Stimulated activated CD8-positive, alpha-beta memory T cell treated with anti-CD3 and anti-CD28 coated beads, Interleukin-4, amount 100 ng/mL, for 24 hours (primary cell): ENCODE measurements at places on chromosomes 4 and X.

DNA sequence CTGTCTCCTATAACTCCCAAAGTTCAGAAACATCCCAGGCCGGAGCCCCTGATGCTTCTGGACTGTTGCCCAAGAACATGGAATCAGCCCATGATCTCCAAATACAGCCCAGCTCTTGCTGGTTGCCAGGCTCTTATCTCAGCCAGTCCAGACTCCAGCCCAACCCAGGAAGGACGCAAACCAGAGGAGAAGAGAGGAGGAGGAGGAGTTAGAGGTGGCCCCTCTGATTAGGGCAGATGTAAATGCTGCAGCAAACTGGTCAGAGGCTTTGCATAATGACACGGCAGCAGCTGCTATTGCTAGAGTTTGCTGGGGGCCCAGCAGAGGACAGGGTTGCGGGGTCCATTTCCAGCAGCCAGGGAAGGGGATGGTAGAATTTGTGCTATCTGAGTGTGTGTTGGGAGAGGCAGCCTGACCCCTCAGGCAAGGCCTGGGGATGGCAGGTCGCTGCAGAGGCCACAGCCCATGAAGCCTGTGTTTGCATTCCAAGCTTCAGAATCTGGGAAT, 4.2 kb upstream of the OTUD5 start:
- DNase-seq: no peak

GRCh38 chr4:71333368-71333767, 5.5 kb upstream of the SLC4A4 start:
- no peak for DNase-seq

- no peak for DNase-seq
These were observed 76.2 kb downstream of the STARD8 start for GRCh38 chrX:68723491-68724155.

- DNase-seq: peak; percentile 0
These were observed 97.7 kb upstream of the PTPN13 start for GRCh38 chr4:86496094-86497080.

- no peak for DNase-seq
These were observed 10.0 kb upstream of the OPHN1 start for GRCh38 chrX:68443155-68443868.

GRCh38 chr4:138576684-138577083, 334.5 kb upstream of the SLC7A11 start:
- no peak for DNase-seq

- DNase-seq: peak; percentile 42
These were observed 45.5 kb downstream of the VGLL1 start for GRCh38 chrX:136577552-136577951.

- DNase-seq: no peak
These were observed 65.2 kb downstream of the TRIM2 start for GRCh38 chr4:153269218-153269990.

DNA sequence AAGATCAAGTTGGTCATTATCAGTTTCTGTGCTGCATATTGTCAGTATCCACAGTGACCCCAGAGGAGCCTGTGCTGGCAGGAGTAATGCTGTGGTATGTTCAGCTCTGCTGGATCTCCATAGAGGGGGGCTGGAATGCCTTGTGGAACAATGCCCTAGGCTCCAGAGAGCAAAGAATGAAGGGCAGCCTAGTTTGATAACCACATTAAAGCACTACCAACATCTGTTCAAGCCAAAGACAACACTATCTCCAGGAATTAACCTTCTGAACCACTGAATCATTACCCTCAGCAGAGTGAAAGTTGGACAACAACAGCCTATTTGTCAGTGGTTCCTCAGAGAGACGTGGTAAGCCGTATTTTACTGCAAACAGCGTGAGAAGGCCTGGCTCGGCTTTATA, 192.3 kb upstream of the CXorf66 start:
- no peak for DNase-seq

GRCh38 chr4:41146196-41146595, 68.1 kb downstream of the APBB2 start:
- no peak for DNase-seq

DNA sequence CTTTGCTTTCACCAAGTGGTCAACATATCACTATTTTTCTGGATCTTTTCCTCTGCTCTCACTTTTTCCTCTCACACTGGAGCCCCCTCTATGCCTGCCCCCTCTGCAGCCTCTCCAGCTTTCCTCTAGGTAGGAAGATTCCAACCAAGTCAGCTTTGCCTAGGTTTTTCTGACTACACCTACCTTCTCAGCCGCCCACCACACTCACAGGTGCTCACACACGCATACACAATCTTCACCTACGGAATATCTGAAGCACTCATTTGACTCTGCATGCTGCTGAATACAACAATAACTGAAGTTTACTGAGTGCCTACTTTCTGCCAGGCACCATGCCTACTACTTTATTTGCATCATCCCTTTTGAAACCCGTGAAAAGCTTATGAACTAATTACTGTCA, 328.0 kb downstream of the PPP3CA start:
- DNase-seq: no peak

- DNase-seq: no peak
These were observed 95.7 kb downstream of the DRD5 start for GRCh38 chr4:9877123-9877522.

DNA sequence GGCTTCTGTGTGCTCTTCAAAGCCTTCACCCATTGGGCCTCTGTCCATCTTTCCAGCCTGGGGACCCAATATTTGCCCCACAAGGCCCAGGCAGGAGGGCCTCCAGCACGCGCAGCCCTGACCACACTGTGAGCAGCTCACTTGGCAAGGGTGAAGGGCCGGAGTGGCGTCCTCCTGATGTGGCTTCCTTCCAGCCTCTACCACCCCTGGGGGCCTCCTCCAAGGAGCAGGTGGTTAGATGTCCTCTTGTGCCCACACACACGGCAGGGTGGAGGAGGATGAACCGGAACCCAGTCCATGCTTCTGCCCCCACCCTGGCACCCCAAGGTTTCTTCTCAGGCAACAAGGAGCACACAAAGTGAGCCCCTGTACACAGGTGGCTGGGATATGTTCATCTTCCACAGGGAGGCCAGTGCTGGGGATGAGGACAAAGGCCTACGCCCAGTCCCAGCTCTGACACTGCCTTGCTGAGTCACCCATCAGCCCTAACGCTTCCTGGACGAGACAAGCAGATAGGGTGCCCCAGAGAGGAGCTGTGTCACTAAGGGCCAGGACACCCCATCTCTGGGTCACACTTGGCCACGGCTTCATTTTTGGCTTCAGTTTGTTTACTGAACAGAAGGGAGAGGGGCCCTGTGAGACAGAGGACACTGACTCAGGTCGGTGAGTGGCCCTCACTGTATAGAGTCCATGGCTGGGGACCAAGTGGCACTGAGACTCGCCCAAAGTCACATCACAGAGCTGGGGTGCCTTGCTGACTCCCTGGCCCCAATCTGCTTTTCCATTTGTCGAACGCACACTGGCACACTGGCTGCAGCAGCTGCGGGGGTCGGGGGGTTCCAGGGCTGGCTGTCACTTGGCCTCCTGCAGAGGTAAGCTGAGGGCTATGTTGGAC, 1.9 kb downstream of the UBL4A start:
- DNase-seq: no peak

DNA sequence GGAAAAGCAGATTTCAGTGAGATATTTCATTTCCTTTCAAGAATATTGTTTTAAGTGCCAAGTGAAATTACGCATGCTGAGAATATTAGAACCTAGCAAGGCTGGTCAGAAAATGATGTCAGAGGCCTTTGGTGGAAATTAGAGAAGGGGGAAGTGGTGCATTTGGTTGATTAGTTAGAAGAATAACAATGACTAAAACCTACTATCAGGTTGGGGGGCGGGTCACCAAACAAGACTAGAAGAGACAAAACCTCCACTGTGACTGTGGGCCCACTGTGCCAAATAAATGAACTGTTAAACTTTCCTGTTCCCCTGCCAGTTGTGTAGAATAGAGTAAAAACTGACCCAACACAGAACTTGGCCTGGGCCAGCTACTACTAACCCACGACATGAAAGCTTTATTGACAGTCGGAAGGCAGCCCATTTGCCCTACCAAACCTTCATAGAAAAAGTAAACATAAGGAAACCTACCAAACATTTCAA, 2.9 kb downstream of the RAPGEF2 start:
- DNase-seq: no peak

GRCh38 chrX:140525448-140525847, 20.6 kb upstream of the SOX3 start:
- no peak for DNase-seq

DNA sequence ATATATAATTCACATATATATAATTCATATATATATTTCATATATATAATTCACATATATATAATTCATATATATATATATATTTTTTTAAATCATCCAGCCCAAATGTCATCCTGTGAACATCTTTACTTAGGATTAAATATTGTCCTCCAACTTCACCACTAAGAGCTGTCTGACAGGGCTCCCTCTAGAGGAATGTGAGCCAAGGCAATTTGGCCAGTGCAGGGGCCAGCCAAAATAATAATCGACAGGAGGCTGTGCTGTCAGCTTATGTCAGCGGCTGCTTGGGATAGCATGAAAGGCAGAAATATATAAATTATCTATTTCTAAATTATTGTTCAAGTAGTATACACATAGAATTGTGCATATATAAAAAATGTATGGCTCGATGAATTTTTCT, 29.5 kb downstream of the EGFL6 start:
- DNase-seq: no peak

DNA sequence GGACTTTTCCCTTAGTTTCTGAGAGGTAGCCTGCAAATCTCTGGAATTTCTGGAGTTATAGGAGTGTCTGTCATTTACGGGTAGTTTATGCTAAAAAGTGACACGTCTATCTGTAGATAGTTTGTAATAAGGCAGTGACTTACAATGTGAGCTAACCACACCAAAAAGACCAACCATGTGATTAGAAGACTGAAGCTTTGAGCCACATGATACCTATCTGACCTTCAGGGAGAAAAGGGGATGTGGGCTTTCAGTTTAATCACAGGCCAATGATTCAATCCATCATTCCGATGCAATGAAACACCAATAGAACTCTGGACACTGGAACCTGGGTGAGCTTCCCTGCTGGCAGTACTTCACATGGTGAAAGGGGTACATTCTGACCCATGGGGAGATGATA, 254.6 kb upstream of the GK2 start:
- DNase-seq: no peak

DNA sequence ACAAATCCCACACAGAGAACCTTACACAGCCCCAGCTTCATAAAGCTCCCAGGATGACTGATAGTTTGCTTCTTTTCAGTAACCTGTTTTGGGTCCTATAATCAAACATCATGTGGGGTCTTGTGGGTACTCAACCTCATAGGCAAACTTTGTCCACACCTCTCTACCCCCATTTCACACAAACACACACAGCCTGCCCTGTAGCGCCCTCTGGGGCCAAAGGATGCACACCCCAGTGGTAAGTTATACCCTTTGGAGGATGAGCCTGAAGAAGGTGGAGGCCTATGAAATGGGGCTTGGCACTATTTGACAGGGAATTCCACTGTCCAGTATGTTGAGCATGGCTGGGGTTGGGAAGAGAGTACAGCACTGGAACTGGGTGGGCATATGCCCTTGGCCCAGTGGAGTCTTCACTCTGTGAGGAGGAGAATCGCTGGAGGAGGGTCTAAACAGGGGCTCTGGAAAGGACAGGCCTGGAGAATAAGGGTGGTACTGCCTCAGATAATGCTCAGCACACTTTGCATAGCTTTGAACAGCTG, 30.5 kb upstream of the COL25A1 start:
- no peak for DNase-seq

DNA sequence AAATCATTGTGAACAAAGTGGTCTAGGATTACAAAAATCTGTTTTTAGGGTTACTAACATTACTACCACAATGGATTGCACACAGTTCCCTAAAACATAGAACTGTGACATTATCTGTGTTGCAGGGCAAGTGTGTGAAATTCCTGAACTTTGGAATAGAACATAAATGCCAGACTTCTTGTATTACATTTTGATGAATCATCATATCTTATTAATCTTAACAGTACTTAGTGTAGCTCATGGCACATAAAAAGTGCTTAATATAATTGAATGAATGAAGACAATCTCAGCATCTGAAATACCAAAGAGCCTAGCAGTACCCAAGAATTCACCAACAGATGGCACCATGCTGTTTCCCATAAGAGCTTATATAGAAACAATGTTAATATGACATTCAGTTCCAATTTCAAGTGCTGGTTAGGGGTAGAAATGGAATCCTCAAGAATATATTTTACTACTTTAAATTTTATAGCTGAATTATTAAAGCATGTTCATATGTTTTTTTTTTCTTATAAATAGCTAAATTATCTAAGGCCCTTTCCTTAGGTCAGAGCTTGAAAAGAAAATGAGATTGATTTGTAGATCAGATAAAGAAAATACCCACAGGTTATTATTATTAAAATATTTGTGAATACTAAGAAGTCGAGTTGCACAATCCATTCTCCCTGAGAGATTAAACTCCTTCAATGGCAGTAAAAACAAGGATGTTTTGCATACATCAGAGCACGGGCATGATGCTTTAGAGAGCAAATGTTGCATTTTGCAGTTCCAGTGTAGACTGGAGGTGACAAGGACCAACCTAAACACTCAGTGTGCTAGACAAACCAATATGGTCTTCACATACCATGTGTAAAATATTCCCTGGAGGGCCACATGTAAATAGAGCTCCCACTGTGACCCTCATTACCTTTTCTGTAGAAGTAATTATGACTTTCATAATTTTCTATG, 25.7 kb upstream of the SHISA3 start:
- DNase-seq: no peak

GRCh38 chrX:133045986-133046385, 50.9 kb downstream of the USP26 start:
- no peak for DNase-seq

GRCh38 chr4:2746891-2747695, 9.0 kb downstream of the TNIP2 start:
- no peak for DNase-seq

- no peak for DNase-seq
These were observed 173.7 kb downstream of the PABPC4L start for GRCh38 chr4:134027931-134028330.

DNA sequence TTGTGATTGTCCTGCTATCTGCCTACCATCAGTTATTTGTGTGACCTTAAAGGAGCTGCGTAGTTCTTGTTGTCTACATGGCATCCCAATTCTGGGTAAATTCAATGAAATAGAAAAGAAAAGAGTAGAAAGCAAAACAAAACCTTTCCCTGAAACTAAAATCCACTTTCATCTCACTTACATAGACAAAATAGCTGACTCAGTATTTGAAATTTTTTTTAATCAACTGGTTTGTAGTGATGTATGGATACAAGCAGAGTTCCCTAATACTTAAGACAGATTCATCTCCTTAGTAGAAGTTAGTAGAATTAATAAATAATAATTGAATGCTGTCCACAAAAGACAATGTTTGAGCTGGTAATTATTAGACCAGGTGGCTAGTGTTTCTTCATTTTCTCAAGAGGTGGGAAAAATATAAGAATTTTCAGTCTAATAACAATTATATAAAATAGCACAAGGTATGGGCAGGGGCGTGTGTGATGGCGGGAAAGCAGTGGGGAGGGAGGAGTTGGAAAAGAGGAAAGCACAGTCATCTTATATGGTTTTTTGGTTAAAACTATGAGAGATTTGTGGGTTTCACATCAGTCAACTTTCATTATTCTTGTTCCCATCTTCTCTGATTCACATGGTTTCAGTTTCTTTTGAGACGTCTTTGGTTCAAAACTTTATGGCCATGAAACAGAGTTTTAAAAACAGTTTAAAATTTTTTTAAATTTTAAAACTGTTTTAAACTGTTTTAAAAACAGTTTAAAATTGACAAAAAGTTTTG, 275.2 kb downstream of the SPRY1 start:
- DNase-seq: peak; percentile 7
